ENCODE measurements at places on chromosomes 2 and 18. TPM values are rescaled to one million over a fixed set of nuclear protein-coding genes. Genes with fewer than 3 reads are reported as not detected.

The ARHGAP25 gene
- not detected for total RNA-seq

The NUP35 gene
- 34.4 TPM for total RNA-seq

The VIT gene
- not detected for total RNA-seq

The HOXD13 gene
- 0.15 TPM for total RNA-seq

The UGT1A4 gene
- 0.05 TPM for total RNA-seq
